ENCODE measurements at places on chromosomes 6 and 20.

GRCh38 chr20:39660965-39661364 is 698.8 kb downstream of the DHX35 start:
- no peak for DNase-seq

DNA sequence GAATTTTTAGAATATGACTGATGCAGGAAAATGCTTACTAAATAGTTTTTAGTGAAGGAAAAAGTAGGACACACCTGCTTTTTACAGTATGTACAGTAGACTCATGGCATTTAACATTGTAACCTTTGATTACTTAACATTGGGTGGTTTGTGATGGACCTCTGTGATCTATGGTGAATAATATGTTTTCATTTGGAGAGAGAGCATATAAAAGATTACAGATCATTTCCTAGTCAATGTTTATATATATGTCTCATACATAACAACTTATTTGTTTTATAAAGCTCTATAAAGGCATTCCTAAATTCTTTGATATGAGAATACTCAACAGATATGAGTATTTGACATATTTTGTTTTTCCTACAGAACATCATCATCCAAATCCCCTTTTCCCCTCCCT is 129.3 kb upstream of the PDE7B start:
- DNase-seq, result no peak

DNA sequence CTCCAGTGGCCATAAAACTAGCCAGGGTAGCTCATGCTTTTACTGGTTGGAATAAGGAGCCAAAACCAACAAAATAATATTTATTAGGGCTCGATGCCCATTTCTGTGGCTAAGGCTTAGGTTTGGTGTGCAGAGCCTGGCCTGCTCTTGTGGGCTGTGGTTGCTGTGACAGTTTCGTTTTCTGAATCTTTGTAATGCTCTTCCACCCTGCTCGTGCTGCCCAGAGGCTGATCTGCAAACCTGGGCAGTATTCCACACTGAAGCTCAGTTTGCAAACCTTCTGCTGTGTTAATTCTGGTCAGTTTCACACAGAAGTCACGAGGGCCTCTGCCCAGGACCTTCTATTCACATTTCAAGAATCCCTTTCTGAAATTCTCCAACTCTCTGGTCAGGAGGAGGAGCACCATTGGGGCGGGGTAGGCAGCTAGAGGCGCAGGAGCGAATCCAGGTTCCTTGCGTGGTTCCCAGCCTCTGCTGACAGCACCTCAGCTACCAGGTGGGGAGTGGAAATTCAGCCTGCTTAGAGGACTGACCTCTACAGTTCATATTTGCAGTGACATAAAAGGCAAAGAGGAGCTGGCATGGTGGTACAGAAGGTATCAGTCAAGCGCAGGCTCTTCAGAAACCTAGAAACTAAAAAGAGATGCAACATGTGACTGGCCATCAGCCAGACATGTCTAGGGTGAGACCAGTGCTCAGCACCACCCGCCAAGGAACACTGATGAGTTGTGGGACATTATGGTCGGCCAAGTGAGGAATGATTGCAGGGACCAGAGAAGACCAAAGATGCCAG is 14.3 kb upstream of the C20orf144 start:
- no peak for DNase-seq

- DNase-seq, result no peak
Observed at GRCh38 chr6:32922083-32922482, 18.7 kb downstream of the HLA-DMB start.

GRCh38 chr6:170030821-170031471 is 259.9 kb downstream of the DLL1 start:
- DNase-seq, result no peak

DNA sequence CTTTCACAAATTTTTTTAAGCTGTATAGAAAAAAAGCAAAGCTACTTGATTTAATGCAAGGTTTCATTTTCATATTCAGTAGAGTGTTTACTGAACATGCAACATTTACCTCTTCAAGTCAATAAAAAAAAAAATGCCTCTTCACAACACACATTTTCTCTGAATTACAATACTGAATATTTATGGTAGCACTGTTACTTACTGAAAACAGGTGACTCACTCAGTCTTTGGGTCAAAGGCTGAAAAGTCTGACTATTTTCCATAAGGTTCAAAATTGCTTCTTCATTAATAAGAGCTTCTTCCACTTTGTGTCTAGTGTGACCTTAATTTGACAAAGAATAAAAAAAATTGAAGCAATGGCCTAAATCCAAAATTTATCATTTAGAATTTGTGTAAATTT is 101.9 kb downstream of the REV3L start:
- DNase-seq, result no peak

- no peak for DNase-seq
Observed at GRCh38 chr6:140437619-140438345, 1063.3 kb upstream of the CITED2 start.

DNA sequence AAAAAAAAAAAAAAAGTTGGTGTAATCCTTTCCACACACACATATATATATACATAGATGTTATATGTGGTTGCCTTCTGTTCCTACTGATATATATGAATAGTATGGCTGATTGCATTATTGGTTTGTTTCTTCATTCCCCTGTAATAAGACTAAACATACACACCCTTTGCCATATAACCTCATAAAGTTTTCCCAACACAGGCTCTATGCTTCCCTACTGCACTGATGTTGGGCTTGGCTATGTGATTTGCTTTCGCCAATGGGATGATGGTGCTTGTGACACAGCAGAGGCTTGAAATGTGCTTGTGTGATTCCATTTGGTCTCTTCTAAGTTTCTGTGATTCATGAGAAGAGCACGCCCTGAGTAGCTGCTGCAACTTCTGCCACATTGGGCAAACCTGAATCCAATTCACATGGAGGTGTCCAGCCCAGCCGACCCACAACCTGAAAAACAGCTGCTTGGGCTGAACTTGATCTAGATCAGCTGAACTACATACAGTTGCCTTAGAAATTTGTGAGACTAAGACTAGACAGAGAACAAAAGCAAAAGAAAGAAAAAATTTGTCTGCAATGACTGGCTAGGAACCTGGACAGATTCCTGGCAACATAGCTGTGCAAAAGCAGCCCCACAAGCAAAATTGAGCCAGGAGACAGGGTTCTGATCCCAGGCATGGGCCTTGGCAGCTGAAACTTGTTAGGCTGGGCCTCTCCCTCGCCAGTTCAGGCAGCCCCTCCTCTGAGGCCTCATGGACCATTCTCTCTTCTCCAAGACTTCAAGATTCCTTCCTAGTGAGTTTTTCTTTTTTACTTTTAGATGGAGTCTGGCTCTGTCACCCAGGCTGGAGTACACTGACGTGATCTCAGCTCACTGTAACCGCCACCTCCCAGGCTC is 13.4 kb upstream of the TBC1D20 start:
- no peak for DNase-seq

- no peak for DNase-seq
Observed at GRCh38 chr6:15017261-15017660, 228.6 kb upstream of the JARID2 start.

GRCh38 chr20:3932277-3932676 is 43.1 kb downstream of the PANK2 start:
- no peak for DNase-seq

DNA sequence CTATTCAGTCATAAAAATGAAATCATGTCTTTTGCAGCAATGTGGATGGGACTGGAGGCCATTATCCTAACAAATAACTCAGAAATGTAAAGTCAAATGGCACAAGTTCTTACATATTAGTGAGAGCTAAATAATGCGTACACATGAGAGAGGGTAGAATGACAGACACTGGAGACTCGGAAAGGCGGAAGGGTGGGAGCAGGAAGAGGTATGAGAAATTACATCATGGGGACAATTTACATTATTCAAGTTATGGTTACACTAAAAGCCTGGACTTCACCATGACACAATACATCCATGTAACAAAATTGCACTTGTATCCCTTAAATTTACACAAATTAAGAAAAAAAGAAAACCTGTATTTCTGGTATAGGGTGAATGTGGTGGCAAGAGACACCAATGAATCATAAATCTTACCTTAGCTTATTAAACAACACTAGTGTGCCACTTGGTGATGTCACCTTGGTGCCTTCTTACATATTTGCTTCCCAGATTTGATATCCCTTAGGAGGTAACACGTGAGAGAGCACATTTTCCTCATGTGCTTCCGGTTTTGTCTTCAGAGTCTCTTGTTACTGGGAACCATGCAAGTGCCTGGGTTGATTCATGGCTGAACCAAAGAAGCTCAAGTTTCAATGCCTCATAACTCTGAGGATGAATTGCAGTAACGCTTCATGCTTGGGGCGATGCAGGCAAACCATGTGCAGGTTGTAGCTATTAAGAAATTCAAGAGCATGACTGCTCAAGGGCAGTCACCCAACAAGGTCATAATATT is 84.6 kb downstream of the DCDC2 start:
- DNase-seq, result no peak

DNA sequence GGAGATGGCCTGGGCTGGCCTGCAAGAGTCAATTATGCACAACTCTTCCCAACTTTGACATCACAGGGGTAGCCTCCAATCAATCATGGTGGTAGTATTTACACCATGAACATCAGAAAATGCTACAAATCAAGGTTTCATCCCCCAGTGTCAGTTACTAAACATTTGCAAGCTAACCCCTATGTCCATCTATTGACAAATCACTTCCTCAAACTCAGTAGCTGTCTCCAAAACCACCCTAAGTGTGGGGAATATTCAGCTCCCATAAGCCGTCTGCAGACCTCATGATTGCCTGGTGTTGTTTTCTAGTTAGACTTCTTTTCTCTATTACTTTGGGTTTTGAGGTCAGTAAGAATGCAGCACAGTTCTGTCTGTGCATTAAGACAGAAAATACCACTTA is 200.8 kb upstream of the RIN2 start:
- no peak for DNase-seq

GRCh38 chr20:24499472-24499871 is 30.0 kb downstream of the SYNDIG1 start:
- DNase-seq, result no peak

GRCh38 chr6:41771058-41771983 is 8.4 kb downstream of the FRS3 start:
- DNase-seq, result no peak

- no peak for DNase-seq
Observed at GRCh38 chr6:44096612-44097011, 30.6 kb downstream of the MRPL14 start.

DNA sequence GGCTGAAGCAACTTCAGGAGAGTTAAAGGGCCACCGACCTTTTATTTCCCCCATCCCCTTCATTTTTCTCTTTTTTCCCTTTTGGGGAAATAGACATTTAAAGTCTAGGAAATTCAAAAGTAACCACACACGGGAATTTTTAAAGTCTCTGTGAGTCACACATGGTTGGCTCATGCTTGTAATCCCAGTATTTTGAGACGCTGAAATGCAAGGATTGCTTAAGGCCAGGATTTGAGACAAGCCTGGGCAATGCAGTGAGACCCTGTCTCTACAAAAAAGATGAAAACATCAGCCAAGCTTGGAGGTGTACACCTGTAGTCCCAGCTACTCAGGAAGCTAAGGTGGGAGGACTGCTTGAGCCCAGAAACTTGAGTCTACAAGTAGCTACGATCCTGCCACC is 34.2 kb downstream of the KATNA1 start:
- no peak for DNase-seq

- no peak for DNase-seq
Observed at GRCh38 chr6:5151955-5152401, 66.8 kb downstream of the PPP1R3G start.

GRCh38 chr20:17406051-17406590 is 125.1 kb downstream of the BFSP1 start:
- DNase-seq, result no peak

DNA sequence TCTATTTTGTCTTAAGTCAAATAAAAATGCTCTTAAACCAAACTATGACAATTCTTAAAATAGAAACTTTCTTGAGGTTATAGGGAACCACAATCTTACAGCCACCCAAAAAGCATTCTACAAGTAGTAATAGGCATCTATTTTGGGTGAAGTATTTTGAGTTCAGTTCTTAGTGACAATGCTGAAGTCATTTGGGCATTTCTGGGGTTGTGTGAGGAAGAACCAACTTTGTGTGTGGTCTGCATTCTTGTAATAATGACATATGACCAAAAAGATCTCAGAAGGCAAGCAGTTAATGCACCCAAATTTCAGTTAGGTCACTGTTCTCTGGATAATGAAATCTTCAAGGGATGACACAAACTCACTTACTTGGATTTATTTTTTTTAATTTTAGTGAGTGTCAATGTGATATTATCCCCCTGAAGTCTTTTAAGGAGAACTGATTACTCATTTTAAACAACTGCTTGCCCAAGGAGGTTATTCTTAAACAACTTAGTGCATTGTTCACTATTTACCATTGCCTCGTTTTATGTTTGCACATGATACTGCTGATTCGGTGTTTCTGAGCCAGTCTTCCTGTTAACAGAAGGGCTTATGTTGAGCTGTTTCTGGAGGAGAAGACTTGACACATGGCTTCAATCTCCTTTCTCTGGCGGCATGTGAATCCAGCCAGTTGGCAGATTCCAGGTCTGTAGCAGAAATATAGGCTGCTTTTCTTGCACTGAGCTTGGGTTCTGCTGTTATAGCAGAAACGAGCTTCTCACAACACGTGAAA is 618.9 kb downstream of the BCKDHB start:
- no peak for DNase-seq

DNA sequence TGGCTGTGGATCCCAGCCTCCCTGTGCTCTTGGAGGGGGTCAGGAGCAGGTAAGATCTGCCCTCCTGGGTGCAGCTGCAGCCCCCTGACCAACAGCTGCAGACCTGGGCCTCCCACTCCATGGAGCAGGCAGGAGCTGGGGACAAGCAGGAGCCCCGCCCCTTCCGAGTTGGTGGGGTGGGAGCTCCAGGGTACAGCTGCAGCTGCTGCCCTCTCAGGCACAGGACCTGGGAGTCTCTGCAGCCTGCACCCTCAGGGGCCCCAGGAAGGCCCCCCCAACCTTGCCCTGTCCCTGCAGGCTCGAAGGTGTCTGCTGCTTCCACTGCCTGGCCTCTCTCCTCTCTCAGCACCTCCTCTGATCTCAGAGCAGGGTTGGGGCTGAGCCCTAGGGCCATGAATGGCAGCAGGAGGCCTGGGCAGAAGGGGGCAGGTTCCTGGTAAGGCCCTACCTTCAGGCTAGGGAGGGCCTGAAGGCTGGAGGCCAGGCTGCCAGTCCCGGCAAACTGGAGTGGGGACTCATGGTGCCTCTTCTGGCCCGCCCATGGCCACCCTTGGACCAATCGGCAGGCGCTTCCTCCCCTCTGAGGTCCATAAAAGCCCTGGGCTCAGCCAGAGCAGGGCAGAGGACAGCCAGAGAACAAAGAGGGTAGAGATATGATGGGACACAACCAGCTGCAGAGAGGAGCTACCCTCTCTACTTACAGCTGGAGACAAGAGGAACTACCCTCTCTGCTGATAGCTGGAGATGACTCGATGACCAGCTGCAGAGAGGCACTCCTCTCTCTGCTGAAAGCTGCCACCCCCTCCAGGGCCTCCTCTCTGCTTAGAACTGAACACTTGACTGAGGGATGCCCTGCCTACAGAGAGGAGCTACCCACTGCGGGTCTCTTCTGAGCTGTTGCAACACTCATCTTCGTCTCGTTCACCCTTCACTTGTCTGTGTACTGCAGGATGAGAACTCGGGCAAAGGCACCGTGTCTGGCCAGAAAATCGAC is 7.8 kb upstream of the PACSIN1 start:
- no peak for DNase-seq

GRCh38 chr6:166419286-166419685 is 36.5 kb upstream of the MPC1 start:
- no peak for DNase-seq

GRCh38 chr6:21265034-21265729 is 328.4 kb upstream of the SOX4 start:
- no peak for DNase-seq

GRCh38 chr6:161369339-161369738 is 95.5 kb upstream of the AGPAT4 start:
- DNase-seq, result no peak
